ENCODE measurements at places on chromosomes 7 and 10. TPM values are rescaled to one million over a fixed set of nuclear protein-coding genes. Genes with fewer than 3 reads are reported as not detected.

GRCh38 chr10:77889277-77889903 is 37.2 kb downstream of the DLG5 start:
- no peak overlapping the region for H3K4me3 ChIP-seq
- H3K36me3 ChIP-seq = no peaks in the 10 kb centered on the region
- H3K4me1 ChIP-seq = peaks cover 30% of the 10 kb centered on the region
- H3K27ac ChIP-seq = peak overlapping the region; percentile 71
- no peaks in the 10 kb centered on the region for H3K27me3 ChIP-seq
- peak; percentile 100 for DNase-seq

- no peak for DNase-seq
- peaks cover 20% of the 10 kb centered on the region for H3K4me1 ChIP-seq
- no peaks in the 10 kb centered on the region for H3K36me3 ChIP-seq
- no peak overlapping the region for H3K4me3 ChIP-seq
Observed at GRCh38 chr7:130369110-130369711, 11.1 kb upstream of the CPA1 start.

DNA sequence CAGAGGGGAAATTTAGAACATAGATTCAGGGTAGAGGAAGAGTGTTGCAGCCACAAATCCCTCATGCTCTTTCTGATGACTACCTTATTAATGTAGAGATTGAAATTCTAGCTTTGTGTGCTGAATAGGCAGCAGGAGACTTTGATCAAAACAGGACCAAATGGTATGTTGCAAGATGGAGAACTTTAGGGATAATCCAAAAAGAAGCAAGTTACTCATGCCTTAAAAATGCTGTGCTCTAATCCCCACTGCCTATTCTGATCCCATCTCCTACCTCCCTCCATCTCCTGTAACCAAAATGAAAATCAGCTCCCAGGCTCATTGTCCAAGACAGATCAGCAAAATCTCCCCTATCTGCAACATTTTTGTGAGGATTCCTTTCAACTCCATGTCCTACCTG is 31.3 kb downstream of the CH25H start:
- H3K36me3 ChIP-seq = no peaks in the 10 kb centered on the region
- H3K27ac ChIP-seq = no peak overlapping the region
- no peaks in the 10 kb centered on the region for H3K4me1 ChIP-seq
- peaks cover 5% of the 10 kb centered on the region for H3K27me3 ChIP-seq
- no peak for DNase-seq

GPR26 gene
- not detected for total RNA-seq

DNA sequence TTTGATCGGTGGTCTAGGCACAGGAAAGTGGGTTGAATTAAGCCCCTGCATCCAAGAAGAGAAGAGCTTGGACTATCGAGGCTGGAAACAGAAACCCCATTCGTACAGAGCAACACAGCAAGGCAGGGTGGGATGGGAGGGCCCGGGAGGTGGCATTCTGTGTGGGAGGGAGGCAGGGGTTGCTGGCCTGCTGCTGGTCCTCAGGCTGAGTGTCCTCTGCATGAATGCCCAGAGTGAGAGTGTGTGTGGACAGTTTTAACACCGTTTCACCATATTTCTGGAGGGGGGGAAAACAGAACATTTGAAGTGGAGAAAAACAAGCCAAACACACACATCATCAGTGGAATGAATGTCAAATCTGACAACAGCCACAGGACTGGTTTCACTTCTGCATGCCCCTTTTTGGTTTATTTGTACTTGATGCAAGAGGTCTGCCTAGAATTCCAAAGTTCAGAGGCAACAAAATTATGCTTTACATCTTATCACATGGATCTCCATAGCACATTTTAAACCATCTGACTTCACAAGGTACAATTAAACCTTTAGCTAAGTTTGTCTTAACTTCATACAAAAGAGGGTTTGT is 11.1 kb upstream of the ENO4 start:
- no peaks in the 10 kb centered on the region for H3K36me3 ChIP-seq
- H3K4me1 ChIP-seq = no peaks in the 10 kb centered on the region
- no peak overlapping the region for H3K4me3 ChIP-seq
- DNase-seq = no peak
- no peak overlapping the region for H3K27ac ChIP-seq
- no peaks in the 10 kb centered on the region for H3K27me3 ChIP-seq

- H3K27me3 ChIP-seq = no peaks in the 10 kb centered on the region
- DNase-seq = no peak
- no peaks in the 10 kb centered on the region for H3K4me1 ChIP-seq
Observed at GRCh38 chr10:69398466-69398865, 18.3 kb downstream of the TACR2 start.

GRCh38 chr7:92813390-92814024 is 22.9 kb downstream of the CDK6 start:
- no peak for DNase-seq
- no peak overlapping the region for H3K4me3 ChIP-seq
- H3K36me3 ChIP-seq = no peaks in the 10 kb centered on the region
- H3K27ac ChIP-seq = no peak overlapping the region

GRCh38 chr7:143299840-143300239 is 11.7 kb downstream of the CASP2 start:
- peaks cover 80% of the 10 kb centered on the region for H3K36me3 ChIP-seq
- peak; percentile 52 for DNase-seq
- no peaks in the 10 kb centered on the region for H3K27me3 ChIP-seq
- peaks cover 60% of the 10 kb centered on the region for H3K4me1 ChIP-seq
- no peak overlapping the region for H3K4me3 ChIP-seq

NODAL gene
- not detected for total RNA-seq

GRCh38 chr10:3538656-3539531 is 246.1 kb downstream of the KLF6 start:
- peak overlapping the region; percentile 89 for H3K27ac ChIP-seq
- peaks cover 45% of the 10 kb centered on the region for H3K4me1 ChIP-seq
- no peaks in the 10 kb centered on the region for H3K27me3 ChIP-seq
- H3K36me3 ChIP-seq = no peaks in the 10 kb centered on the region

DNA sequence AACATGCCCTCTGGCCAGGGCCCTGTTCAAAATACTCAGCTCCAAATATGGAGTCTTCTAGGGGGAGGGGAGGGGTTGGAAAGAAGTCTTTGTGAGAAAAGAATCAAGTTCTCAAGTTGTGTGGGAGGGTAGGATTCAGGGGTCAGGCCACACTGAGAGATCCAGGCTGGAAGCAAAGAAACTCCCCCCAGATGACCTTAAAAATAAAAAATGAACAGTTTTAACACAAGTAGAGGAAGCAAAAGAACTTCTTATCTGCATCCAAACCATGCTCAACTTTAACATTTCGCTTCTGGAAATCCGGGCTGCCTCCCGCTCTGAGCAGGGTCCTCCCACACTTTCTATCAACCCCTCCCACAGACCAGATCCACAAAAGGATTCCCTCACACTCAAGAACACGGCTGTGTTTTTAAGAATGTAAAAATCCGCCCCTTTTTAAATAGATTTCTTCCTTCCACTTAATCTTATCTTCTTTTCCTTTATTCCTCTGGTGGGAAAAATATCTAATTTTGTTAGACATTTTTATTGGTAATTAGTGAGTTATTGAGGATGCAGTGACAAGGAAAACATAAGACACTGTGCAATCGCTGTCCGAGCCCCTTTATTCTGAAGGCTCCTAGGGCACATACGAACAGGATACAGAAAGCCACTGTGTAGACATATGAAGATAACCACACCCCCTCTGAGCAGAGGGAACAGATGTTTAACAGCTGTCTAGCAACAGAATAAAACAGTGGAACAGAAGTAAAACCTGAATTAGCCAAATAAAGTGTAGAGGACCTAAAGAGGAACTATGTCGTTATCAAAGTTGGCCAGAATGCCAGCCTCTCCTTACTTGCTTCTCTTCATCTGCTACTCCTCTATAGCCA is 43.8 kb downstream of the CYTH3 start:
- H3K36me3 ChIP-seq = no peaks in the 10 kb centered on the region
- no peaks in the 10 kb centered on the region for H3K4me1 ChIP-seq
- no peak overlapping the region for H3K27ac ChIP-seq
- no peaks in the 10 kb centered on the region for H3K27me3 ChIP-seq

TRPV6 gene
- 0.63 TPM for total RNA-seq

DNA sequence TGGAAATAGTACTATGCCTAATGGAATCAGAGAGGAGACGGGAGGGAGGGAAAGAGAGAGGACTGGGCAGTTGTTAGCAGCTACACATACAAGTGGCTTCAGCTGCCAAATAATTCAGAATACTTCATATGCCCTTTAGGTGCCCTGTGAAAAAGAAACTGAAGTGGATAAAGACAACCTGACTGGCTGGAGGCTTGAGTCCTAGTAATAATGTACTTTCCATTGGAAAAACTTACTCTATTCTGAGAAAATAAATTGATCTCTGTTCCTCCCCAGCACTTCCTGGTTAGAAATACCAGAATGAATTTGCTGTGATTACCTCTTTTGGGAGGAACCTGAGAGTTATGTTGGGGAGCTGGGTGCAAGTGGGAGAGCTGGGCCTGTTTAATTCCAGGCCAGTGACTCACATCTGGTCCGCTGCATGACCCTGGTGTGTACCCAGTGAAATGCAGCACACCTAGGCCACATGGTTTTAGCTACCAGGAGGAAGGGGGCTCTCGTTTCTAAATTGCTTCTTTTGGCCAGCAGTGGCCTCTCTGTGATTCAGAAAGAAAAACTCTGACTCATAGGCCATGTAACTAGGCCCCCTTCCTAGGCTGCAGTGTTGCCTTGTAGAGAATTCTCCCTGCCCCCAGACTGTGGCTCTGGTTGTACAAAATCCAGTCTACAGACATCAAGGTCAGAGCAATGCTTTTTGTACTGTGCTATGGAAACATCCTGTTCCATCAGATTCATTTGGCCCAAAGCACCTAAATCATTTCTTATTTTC is 6.5 kb downstream of the AGFG2 start:
- H3K27me3 ChIP-seq = no peaks in the 10 kb centered on the region
- H3K4me1 ChIP-seq = peaks cover 46% of the 10 kb centered on the region
- DNase-seq = peak; percentile 91
- peak overlapping the region; percentile 83 for H3K27ac ChIP-seq
- H3K36me3 ChIP-seq = peaks cover 3% of the 10 kb centered on the region
- peak overlapping the region; percentile 46 for H3K4me3 ChIP-seq

SMKR1 gene
- total RNA-seq = 13.1 TPM

DNA sequence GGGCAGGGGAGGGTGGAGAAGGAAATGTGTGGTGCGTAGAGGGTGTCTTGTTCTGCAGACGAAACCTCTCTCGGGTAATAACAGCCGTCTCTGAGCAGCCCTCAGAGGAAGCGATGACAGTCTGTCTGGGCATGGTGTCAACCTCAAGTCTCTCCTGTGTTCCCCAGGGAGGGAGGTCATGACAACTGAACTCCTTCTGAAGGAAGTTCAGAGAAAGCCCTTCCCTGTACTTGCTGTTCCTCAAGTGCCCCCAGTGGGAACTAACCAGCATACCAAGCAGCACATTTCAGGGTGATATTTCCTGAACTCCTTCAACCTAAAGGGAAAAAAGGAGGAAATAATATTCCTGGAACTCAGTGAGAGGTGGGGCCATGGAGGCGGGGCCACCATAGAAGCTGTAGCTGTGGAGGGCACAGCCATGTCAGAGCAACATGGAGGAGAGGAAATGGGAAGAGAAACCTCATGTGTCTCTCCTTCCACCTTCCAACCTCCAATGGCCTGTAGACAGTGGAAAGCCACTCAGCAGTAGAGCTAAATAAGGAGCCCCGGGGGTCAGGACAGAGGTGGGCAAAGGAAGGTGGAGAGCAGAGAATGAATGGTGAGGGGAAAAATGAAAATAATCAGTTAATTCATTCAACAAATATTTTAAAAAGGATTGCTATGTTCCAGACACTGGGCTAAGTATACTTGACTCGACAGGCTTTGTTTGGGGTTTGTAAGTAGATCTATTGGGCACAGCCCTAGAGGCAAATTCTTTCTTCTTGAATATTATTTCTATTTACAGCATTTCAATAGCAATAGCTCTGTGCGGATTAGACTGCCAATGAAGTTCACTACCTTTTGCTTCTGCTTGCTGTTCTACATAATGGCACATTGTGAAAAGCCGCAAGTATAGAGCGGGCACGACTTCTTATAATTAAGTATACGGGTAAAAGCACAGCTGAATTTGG is 61.0 kb upstream of the AOAH start:
- H3K36me3 ChIP-seq = no peaks in the 10 kb centered on the region
- DNase-seq = no peak
- no peaks in the 10 kb centered on the region for H3K4me1 ChIP-seq
- peaks cover 31% of the 10 kb centered on the region for H3K27me3 ChIP-seq
- no peak overlapping the region for H3K27ac ChIP-seq

- no peak for DNase-seq
- H3K27me3 ChIP-seq = no peaks in the 10 kb centered on the region
- H3K4me1 ChIP-seq = peaks cover 36% of the 10 kb centered on the region
- H3K36me3 ChIP-seq = no peaks in the 10 kb centered on the region
- no peak overlapping the region for H3K27ac ChIP-seq
Observed at GRCh38 chr7:91894781-91895480, 14.4 kb upstream of the MTERF1 start.

TBXAS1 gene
- total RNA-seq = 21.8 TPM

HDAC9 gene
- 6.8 TPM for total RNA-seq

PIK3CG gene
- not detected for total RNA-seq

SHH gene
- 0.11 TPM for total RNA-seq

HOXA5 gene
- total RNA-seq = 7.5 TPM

- peak; percentile 98 for DNase-seq
- H3K27me3 ChIP-seq = no peaks in the 10 kb centered on the region
- peak overlapping the region; percentile 69 for H3K4me3 ChIP-seq
- peaks cover 21% of the 10 kb centered on the region for H3K36me3 ChIP-seq
Observed at GRCh38 chr10:80202934-80203834, 2.2 kb downstream of the ANXA11 start.

RPS24 gene
- total RNA-seq = 9,576 TPM

DNA sequence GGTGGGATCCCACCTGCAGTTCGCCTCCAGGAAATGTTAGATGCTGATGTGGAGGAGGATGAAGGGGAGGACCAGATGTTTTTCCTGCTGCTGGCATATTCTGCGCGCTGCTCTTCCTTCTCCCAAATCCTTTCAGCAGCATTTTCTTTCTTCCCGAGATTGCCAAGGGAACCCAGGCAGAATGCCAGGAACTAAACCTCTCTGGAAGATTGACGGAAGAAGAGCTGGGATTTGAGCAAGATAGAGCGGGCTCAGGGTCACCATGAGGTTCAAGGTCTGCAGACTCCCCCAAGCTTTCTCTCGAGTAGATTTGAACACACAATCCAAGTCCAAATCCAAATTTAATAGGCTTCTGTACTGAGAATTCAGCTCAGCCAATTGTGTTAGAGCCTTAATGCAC is 345.2 kb upstream of the C7orf33 start:
- no peak overlapping the region for H3K27ac ChIP-seq
- peaks cover 6% of the 10 kb centered on the region for H3K4me1 ChIP-seq
- peaks cover 33% of the 10 kb centered on the region for H3K27me3 ChIP-seq
- no peak for DNase-seq

GRCh38 chr10:97498841-97499560 is at the start of gene UBTD1:
Gene UBTD1, plus strand, starts transcription at chr10:97498924. Its CDS starts 280 bp downstream, at chr10:97499204.
- peak within 1 kb of the TSS; percentile 96 for H3K4me3 ChIP-seq
- no peaks in the 10 kb centered on the region for H3K36me3 ChIP-seq
- peak within 1 kb of the TSS; percentile 85 for H3K27ac ChIP-seq
- no peaks in the 10 kb centered on the region for H3K27me3 ChIP-seq

GRCh38 chr7:123148813-123149212 is 51.0 kb downstream of the SLC13A1 start:
- no peaks in the 10 kb centered on the region for H3K4me1 ChIP-seq
- no peaks in the 10 kb centered on the region for H3K27me3 ChIP-seq
- no peak overlapping the region for H3K4me3 ChIP-seq
- no peak overlapping the region for H3K27ac ChIP-seq

TSPAN33 gene
- 23.7 TPM for total RNA-seq

MUC3A gene
- total RNA-seq = 0.11 TPM

Data from PC-3 (cell line).